ENCODE measurements at places on chromosomes 1 and 21.
A peak's percentile ranks its signal among the peaks of the same experiment; 100 is the strongest.

- DNase-seq, result peak; percentile 73
Measured at GRCh38 chr1:160400223-160400645, at the start of gene VANGL2. Gene VANGL2, plus strand, starts transcription at chr1:160400564. Its CDS starts 15,274 bp downstream, at chr1:160415838.

GRCh38 chr1:192974701-192975100 is 84.5 kb downstream of the UCHL5 start:
- no peak for DNase-seq

DNA sequence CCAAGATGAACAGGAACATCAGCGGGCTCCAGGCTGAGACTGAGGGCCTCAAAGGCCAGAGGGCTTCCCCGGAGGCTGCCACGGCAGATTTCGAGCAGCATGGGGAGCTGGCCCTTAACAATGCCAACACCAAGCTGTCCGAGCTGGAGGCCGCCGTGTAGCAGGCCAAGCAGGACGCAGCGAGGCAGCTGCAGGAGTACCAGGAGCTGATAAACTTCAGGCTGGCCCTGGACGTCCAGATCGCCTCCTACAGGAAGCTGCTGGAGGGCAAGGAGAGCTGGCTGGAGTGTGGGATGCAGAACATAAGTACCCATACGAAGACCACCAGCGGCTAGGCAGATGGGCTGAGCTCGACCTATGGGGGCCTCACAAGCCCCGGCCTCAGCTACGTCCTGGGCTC is 823.4 kb upstream of the NEGR1 start:
- DNase-seq, result no peak

DNA sequence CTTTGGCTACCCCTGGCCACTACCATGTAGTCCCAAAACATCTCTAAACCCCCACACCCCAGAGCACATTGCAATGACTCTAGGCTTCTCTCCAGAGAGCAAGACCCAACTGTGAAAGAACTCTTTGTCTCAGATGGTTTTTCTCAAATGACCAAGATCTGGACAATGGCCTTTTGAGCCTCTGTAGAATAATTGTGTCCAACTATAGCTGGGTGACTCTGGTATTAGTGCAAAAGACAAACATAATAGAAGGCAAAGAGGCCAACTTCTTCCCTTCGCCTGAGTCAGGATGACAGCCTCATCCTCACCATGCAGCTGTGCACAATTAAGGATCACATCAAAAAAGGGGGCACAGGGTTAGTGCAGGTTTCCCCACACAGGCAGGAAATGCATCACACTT is 139.6 kb downstream of the BRINP2 start:
- DNase-seq, result peak; percentile 3

- DNase-seq, result no peak
Measured at GRCh38 chr1:35210321-35211119, 17.6 kb upstream of the SFPQ start.

GRCh38 chr1:10961300-10961833 is 51.1 kb upstream of the TARDBP start:
- no peak for DNase-seq

- no peak for DNase-seq
Measured at GRCh38 chr1:236880209-236880608, 85.1 kb downstream of the MTR start.

- DNase-seq, result no peak
Measured at GRCh38 chr1:50517488-50517887, 94.2 kb upstream of the DMRTA2 start.

All from cerebellar cortex (tissue), 1 donor.